ENCODE measurements at places on chromosomes 5 and 9.
A peak's percentile ranks its signal among the peaks of the same experiment; 100 is the strongest.

DNA sequence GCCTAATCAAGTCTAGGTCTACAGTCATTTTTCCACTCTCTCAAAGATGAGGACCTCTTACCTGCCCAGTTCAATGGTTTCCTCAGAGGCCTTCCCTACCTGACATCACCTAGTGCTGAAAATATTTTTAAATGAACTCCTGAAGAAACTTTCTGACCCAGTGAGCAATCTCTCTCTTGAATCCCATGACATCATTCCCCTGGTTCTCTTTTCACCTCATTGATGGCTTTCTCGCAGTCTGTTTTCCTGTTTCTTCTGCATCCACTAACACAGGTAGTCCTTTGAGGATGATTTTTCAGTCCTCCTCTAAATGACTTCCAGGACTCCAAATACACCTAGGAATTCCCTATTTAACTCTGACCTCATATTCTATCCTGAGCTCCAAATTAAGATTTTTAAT, 40.3 kb downstream of the SCAI start:
- no peak for DNase-seq

DNA sequence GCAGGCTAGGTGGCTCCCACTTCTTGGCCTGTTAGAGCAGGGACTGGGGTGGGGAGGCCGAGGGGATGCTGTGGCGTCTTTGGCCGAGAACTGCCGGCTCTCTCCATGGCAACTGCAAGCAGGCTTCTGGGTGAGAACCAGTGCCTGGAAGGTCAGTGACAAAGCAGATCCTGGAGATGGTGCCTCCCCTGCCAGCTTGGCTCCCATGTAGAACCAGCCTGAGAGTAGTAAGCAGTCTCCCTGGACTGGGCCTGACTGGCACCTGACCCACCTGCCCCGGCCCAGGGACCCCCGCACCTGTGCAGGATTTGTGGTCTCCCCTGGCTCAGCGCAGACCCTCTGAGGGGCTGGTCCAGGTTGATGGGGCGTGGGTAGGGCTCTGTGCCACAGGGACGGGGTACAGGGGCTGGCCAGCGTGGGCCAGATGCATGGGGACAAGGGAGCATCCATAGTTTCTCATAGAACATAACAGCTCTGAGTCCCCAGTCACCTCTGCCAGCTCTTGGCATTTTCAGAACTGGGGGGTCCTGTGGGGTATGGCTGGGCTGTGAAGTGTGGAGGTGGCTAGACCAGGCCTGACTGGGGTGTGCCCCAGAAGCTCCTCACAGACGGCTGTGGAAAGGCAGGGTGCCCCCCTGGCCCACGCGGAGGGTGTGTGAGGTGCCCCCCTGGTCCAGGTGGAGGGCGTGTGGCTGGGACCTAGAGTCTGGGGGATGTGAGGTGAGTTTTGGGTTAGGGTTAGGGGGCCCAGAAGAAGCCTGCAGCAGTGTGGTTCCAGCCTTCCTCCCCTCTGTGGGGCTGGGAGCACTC, 22.2 kb downstream of the CACNA1B start:
- no peak for DNase-seq

GRCh38 chr5:175895686-175896102, 24.3 kb downstream of the CPLX2 start:
- no peak for DNase-seq

GRCh38 chr5:78574731-78575161, 73.8 kb downstream of the LHFPL2 start:
- DNase-seq, result no peak

DNA sequence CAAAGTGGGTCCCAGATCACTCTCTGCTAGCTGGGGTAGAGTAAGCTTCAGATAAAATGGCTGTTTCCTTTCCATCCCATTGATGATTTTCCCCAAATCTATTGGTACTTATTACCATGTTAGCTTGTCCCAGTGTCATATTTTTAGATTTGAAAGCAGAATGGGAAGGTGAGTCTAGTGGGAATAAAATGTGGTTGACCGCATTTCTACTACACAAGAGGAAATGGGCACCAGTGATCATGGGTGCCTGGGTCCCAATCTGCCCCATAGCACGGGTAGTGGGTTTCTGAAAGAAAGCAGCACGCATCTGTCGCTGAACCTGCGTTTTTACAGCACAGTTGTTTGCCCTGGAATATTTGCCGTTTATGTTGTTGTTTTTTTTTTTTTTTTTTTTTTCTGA, 20.1 kb downstream of the DAPK1 start:
- DNase-seq, result no peak

GRCh38 chr5:156178117-156178516, 148.8 kb upstream of the SGCD start:
- DNase-seq, result no peak

GRCh38 chr9:108865037-108865436, 3.0 kb downstream of the ACTL7A start:
- no peak for DNase-seq

DNA sequence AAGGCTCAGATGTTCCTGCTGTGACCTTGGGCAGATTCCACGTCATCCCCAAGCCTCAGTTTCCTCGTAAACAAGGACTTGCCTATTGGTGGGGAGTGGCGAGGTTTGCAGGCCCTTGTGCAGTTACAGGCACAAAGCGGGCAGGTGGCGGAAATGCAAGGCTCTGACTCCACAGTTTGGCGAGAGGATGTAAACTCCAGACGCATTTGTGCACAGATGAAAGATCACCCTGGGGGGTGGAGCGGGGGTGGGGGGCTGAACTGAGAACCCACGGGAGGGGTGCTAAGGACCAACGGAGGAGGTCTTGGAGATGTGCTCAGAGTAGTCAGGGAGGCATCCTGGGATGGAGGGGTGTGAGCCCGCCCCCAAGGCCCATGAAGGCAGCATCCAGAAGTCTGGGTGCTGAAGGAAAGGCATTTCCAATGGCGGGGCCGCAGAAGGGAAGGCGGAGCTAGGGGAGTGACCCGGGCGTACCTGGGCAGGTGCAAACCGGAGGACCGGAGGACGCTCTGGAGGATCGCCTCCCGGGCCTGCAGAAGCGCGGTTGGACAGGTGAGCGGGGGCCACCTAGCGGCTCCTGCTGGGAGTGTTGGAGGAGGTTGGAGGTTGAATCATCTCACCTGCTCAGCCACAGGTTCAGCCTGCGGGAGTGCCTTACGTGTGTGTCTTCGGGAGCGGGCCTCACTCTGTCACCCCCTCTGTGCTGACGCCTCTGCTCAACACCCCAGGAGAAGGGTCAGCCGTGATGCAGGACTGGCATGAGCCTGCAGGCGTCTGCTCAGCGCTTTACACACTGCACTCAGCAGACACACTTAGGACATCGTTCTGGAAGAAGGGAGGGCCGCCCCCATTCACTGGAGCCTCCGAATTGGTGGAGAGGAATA, 1.9 kb upstream of the FIBCD1 start:
- peak; percentile 14 for DNase-seq

DNA sequence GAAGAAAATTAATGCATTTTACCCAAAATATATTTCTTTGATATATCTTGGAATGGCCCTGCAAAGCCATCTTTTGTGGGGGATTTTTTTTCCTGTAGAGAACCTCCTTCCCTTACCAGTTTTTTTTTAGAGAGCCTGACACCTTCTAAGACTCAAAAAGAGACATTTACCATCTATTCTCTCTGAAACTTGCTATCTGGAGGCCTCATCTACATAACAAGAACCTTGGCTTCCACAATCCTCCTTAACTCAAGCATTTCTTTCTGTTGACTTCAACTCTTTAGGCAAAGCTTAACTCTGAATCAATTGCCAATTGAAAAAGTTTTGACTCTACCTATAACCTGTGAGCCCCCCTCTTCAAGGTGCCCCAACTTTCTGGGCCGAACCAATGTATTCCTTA, 6.2 kb downstream of the SLC45A2 start:
- no peak for DNase-seq

- no peak for DNase-seq
Observed at GRCh38 chr9:2337131-2337530, 284.5 kb upstream of the VLDLR start.

All from inflammatory macrophage treated with lipopolysaccharide for 4 hours (primary cell).